ENCODE measurements at places on chromosomes 7 and 10.

GRCh38 chr10:89651205-89651915 lies 6.3 kb upstream of the PANK1 start:
- DNase-seq, result no peak

- no peak for DNase-seq
These were observed at the start of gene TBATA for GRCh38 chr10:70785190-70785589. Gene TBATA, minus strand, starts transcription at chr10:70785377. Its CDS starts 1,998 bp downstream, at chr10:70783379.

DNA sequence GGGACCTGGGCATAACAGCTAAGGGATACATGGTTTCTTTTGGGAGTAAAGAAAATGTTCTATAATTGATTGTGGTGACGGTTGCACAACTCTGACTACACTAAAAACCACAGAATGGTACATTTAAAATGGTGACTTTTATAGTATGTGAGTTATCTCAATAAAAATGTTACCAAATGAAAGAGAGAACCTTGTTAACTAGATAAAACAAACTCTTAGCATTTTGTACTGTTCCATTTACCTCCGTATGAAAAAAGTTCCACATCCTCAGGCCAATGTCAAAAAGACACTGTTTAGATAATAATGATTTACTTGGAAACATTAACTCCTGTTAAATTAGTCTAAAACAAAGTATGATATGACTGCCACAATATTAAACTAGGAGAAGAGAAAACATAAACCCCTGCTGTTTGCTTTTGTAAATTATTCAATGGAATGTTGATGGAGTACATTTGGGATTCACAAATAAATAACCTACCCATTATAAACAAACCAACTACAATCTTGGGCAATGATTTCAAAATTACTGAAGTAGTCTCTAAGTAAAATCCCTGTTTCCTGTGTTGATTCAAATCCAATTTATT lies 60.7 kb downstream of the SMURF1 start:
- no peak for DNase-seq

GRCh38 chr7:22301790-22302189 lies 55.2 kb downstream of the RAPGEF5 start:
- no peak for DNase-seq

GRCh38 chr10:43255634-43256431 lies 11.0 kb downstream of the RASGEF1A start:
- no peak for DNase-seq

GRCh38 chr7:128691227-128691626 lies 19.1 kb downstream of the GARIN1A start:
- DNase-seq, result no peak

DNA sequence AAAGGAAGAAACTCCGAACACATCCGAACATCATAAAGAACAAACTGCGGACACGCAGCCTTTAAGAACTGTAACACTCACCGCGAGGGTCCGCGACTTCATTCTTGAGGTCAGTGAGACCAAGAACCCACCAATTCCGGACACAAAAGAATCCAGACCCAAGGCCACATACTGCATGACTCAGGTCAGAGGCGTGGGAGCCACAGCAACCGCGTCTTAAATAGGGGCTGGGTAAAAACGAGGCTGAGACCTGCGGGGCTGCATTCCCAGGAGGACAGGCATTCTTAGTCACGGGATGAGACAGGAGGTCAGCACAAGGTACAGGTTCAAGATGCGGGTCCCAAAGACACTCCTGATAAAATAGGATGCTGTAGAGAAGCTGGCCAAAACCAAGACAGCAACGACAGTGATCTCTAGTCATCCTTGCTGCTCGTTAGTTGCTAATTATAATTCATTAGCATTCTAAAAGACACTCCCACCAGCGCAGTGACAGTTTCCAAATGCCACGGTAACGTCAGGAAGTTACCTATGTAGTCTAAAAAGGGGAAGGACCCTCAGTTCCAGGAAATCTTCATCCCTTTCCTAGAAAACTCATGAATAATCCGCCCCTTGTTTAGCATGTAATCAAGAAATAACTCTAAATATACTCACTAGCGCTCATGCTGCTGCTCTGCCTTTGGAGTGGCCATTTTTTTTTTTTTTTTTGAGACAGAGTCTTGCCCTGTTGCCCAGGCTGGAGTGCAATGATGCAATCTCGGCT lies 19.3 kb downstream of the AP5Z1 start:
- DNase-seq, result no peak

GRCh38 chr10:103807996-103808395 lies 47.4 kb downstream of the SH3PXD2A start:
- no peak for DNase-seq

- no peak for DNase-seq
These were observed 27.0 kb upstream of the ZCCHC24 start for GRCh38 chr10:79472449-79472848.

- DNase-seq, result no peak
These were observed 254.5 kb upstream of the BMPER start for GRCh38 chr7:33650828-33651227.

DNA sequence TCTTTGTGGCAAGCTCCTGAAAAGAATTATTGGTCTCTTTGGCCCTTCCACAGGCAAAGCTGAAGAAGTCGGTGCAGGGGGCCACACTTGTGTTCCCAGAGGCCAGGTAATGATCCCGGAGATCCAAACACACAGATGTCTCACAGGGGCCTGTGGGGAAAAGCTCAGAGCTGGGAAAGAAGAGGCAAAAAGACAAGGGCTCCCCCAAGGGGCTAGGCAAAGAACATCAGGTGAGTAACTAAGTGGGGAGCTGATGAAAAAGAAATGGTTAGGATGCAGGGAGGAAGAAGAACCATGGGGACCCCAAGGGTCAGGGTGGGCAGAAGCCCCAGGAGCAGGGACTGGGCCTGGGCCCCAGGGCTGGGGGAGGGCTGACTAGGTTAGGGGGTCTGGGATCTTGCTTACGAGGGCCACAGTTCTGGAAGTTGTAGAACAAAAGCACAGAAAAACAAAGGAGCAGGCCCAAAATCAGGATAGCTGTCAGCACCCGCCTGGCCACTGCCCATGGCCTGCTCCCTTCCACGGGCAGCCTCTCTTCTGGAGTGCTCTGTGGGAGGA lies 1.1 kb downstream of the KEL start:
- no peak for DNase-seq

- DNase-seq, result no peak
These were observed 117.6 kb downstream of the HIP1 start for GRCh38 chr7:75621124-75621523.

DNA sequence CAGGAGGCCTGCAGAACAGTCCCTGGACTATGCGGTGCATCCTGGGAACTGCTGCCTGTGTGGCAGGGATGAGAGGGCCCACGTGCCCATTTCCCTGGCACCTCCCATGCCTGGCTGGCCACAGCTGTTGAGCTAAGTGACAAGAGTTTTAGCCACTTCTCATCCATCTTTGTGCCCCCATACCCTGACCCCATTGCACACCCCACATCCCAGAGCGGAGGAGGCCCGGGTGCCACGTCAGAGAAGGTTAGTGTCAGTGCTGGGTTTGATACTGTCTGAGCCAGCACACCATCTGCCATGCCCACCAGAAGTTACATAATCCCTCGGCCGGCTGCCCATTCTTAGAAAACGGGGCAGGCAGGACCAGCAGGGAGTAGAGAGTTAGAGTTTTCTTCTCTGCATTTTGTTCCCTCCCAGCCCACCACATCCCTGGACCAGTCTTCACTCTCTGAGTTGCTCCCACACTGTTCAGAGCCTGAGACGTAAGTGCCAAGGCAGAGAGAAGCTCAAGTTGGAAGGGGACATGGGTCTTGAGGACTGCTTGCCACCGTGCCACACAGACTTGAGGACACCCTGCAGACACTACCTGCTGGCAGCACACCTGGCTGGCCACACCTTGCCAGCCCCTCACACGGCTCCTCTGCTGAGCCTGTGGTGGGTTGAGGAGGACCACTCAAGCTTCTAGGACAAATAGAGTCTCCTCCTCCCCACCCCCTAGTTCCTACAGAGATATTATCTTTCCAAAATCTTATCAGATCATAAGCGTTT lies 13.1 kb downstream of the UNC5B start:
- no peak for DNase-seq

GRCh38 chr10:28326516-28327490 lies 23.9 kb upstream of the MPP7 start:
- DNase-seq, result no peak

- no peak for DNase-seq
These were observed 27.3 kb downstream of the SLC35B4 start for GRCh38 chr7:134289423-134289822.

DNA sequence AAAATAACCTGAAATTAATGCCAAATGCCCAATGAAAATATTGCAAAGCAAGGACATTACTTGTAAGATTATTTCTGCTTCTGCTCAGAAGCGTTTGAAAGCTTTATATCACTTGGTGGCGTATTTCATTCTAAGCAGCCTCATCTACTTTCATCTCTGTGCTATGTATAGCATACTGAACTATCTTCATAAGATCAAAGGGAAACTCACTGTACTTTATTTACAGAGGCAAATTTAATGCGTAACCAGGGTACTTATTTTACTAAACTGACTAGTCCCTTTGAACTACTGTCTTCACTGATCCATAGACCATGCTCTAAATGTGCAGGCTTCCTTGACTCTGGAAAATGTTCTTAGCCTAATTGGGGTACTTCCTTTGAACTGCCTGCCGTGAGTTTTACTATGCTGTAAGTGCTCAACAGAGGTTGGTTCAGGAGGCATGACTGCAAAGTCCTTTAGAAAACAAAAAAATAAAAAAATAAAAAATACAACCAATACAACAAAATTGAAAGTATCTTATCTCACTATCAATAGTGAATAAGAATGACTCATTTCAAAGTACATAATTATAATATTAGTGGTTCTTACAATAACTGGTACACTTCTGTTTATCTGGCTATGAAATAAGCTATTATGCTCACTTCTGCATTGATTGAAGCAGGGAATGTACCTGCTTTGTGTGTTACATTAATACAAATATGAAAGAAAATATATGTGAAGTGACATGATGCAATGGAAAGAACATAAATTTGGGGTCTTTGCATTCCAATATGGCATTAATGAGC lies 41.0 kb upstream of the TSPAN12 start:
- no peak for DNase-seq

DNA sequence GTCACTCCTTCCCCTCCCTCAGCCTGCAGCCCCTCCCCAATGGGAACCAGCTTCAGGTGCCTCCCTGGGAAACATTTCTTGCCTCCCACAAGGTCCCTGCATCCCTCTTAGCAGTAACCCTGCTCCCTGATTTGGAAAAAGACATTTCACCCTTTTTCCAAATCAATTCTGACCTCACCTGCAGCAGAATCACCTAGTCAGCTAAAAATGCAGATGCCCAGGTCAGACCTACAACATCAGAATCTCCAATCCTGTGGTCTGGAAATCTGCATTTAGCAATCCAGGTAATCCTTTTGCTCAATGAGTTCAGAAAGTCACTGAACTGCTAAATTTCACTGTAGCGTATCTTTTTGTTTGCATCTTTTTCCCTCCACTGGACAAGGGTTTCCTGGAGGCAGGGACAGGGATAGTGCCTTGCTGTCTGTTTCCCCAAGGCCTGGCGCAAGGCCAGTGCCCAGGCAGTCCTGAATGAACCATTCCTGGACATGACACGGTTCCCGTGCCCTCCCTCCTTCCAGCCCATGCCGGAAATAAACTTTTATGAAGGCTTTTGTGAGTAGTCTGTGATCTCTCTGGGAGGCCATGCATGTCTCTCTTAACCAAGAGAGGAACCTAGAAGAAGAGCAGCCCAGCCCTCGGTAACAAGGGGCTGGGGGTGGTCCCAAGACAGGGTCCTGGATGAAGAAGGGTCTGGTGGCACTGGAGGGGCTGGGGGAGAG lies 44.0 kb downstream of the COL13A1 start:
- no peak for DNase-seq

- DNase-seq, result no peak
These were observed 95.2 kb downstream of the NRP1 start for GRCh38 chr10:33239257-33239656.

- DNase-seq, result no peak
These were observed 541.0 kb upstream of the FZD8 start for GRCh38 chr10:36183056-36183455.

DNA sequence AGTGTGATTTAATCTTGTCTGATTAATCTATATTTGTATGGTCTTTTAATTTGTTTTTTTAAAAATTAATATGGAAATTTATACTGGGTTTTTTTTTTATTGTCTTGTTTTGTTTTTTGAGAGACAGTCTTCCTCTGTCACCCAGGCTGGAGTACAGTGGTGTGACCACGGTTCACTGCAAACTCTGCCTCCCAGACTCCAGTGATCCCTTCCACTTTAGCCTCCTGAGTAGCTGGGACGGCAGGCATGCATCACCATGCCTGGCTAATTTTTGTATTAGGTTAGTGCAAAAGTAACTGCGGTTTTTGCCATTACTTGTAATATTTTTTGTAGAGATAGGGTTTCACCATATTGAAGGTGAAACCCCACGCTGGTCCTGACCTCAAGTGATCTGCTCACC lies 73.1 kb downstream of the TET1 start:
- no peak for DNase-seq

- DNase-seq, result no peak
These were observed 642.6 kb downstream of the AUTS2 start for GRCh38 chr7:70240873-70241272.

DNA sequence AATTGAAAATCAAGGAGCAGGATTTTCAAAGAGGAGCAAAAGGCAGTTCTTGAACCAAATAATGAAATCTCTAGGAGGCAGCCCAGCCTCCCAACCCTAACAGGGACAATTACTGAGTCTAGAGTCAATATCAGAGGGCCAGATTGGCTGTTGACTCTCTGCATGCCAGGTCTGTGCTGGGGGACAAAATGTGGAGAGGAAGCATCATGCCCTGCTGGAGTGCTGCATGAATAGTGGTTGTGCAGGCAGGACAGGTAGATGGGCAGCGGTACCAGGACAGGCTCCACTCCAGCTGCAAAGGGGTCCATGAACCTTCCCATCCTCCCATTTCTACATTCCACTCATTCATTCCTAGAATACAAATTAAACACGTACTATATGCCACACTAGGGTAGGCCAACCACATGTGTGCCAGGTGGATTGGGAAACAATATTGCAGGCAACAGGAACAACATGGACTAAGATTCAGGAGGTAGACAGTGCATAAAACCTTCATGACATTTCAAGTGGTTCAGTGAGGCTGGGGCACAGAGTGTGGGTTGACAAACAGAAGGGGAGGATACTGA lies 30.4 kb upstream of the MAT1A start:
- DNase-seq, result no peak

- no peak for DNase-seq
These were observed 476 bp upstream of the ZNF33B start for GRCh38 chr10:42638821-42639270.

GRCh38 chr10:50640238-50640637 lies 16.5 kb upstream of the SGMS1 start:
- DNase-seq, result no peak

GRCh38 chr7:2956076-2956475 lies 87.6 kb downstream of the CARD11 start:
- DNase-seq, result no peak

DNA sequence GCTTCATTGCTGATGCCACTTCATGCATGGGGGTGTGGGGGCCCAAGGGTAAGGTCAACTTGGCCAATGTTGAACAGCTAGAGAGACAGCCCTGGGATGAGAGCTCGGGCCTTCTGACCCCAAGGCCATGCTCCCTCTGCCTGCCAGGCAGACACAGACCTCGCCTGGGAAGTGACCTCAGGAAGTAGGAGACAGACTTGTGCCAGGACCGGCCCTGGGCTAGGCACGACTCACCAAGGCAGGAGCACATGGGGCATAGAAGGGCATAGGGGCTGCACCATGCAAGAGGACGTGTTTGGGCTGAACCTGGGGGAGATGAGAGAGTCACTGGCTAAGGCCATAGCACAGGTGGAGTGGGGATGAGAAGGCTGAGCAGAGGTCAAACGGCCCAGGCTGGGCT lies 27.1 kb downstream of the ZCCHC24 start:
- no peak for DNase-seq
